ENCODE measurements at places on chromosomes 6 and 20.

- DNase-seq, result no peak
Measured at GRCh38 chr20:1204113-1204512, 859 bp downstream of the C20orf202 start.

DNA sequence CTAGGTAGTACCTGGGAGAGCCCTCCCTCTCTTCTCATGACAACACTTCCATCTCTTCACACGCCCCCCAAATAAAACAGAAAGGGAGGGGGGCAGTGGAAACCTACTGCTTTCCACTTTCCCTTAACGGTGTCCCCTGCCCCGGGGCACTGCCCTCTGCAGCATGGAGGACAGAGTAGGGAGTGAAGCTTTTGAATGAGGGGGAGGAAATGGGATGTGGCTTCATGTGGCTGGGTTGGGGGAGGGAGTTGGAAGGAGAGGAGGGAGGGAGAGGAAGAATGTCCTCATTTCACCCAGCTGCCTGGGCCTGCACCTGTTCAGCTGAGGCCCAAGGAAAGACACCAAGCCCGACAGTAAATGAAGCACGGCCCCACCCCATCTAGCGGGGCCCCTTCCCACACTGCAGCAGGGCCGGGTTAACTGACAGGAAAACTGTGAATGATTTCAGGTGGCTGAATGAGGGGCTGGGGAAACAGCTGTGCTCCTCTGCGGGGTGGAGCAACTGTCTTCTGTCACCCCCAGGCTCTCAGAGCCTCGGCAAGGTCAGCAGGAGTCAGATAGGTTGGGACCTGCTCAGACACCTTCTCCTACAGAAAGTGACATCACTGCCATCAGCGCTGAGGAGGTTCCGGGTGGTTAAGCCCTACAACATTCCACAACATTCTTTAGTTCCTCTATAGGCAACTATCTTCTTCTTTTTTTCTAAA is 40.0 kb upstream of the TAF8 start:
- peak; percentile 67 for DNase-seq

- DNase-seq, result no peak
Measured at GRCh38 chr6:37569743-37570481, 70.2 kb upstream of the CCDC167 start.

- DNase-seq, result no peak
Measured at GRCh38 chr20:35901678-35902544, 52.4 kb downstream of the SCAND1 start.

GRCh38 chr6:25359191-25359861 is 80.2 kb downstream of the CARMIL1 start:
- no peak for DNase-seq

- DNase-seq, result no peak
Measured at GRCh38 chr20:36463212-36464061, 77.9 kb upstream of the MYL9 start.

Measured in activated CD4-positive, alpha-beta memory T cell treated with anti-CD3 and anti-CD28 coated beads for 36 hours (primary cell).